ENCODE measurements at places on chromosomes 7 and 10.

GRCh38 chr10:99450624-99451498, 20.4 kb upstream of the GOT1 start:
- no peak for DNase-seq

DNA sequence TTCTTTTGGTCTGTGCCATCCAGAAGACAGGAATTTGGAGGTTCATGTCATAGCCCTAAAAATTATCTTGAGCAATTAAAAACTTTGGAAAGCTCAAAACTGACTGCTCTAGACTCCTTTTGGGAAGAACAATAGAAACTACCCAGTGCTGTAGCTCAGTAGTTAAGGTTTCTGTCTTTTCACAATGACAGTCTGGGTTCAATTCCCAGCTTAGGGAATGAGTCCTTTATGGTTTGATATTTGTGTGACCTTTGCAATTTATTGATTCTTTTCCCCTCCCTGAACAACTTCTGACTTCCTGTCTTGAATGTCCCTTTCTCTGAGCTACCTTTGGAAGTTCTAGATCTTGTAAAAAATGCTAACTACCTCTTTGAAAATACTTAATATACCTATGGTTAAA, 603.3 kb upstream of the IGFBP3 start:
- peak; percentile 41 for DNase-seq

DNA sequence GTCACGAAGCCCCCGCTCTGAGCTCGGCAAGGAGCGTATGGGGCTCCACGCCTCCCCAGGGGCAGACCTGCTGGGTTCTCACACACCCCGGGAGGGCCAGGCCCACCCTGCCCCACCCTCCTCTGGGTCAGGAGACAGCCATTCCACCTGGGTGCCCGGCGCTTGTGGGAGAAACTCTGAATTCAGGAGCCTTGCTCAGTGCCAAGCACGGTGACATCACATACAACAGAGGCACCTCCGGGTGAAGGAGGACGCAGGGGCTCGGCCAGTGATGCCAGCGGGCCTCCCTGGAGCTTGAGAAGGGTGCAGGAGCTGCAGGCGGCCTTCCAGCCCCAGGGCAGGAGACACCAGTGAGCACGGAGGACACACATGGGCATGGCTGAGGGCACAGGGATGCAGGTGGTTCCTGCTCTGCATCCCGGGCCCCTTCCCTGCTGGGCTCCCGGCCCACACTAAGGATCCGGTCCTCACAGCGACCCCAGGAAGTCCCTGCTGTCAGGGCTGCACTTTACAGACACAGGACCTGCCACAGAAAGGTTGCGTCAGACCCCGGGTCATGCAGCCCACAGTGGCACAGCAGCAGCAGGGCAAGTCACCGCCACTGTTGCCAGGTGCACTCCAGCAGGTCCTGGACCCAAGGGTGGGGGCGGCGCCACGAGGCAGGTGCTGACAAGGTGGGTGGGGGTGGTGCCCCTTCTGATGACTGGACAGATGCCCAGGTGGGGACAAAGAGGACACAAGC, 108.0 kb downstream of the MAD1L1 start:
- DNase-seq, result no peak

DNA sequence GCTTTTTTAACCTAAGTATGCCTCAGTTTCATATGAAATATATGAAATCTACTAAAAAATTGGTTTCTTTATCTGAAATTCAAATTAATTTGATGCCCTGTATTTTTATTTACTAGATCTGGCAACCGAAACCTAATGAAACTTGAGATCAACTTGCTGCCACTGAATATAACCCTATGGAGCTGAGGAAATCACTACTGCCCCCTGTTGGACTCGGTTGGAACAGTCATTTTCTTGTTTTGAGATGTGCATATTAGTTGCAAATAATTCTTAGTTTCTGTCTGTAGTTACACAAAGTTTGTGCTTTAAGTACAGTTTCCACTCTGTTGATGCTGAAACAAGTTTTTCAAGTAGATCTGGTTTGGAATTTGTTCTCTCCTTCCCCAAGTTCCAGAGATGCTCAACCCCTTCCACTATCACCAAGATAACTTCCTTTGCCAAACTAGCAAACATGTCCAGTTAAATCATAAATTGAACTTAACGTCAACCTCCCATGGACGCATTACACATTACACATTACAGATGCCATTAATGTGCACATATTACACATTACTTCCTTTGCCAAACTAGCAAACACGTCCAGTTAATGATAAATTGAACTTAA, 22.2 kb upstream of the EXOC4 start:
- DNase-seq, result peak; percentile 76

DNA sequence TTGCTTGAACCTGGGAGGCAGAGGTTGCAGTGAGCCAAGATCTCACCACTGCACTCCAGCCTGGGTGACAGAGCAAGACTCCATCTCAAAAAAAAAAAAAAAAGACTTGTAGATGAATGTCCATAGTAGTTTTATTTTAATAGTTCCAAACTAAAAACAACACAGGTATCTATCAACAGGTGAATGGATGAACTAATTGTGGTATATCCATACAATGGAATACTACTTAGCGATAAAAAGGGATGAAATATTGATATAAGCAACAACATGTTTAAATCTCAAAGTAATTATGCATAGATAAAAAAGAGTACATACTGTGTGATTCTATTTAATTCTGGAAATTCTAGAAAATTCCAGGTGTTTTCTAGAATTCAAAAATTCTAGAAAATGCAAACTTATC, 37.5 kb upstream of the MRPS16 start:
- no peak for DNase-seq

GRCh38 chr10:528173-529165, 161.0 kb downstream of the DIP2C start:
- DNase-seq, result no peak

DNA sequence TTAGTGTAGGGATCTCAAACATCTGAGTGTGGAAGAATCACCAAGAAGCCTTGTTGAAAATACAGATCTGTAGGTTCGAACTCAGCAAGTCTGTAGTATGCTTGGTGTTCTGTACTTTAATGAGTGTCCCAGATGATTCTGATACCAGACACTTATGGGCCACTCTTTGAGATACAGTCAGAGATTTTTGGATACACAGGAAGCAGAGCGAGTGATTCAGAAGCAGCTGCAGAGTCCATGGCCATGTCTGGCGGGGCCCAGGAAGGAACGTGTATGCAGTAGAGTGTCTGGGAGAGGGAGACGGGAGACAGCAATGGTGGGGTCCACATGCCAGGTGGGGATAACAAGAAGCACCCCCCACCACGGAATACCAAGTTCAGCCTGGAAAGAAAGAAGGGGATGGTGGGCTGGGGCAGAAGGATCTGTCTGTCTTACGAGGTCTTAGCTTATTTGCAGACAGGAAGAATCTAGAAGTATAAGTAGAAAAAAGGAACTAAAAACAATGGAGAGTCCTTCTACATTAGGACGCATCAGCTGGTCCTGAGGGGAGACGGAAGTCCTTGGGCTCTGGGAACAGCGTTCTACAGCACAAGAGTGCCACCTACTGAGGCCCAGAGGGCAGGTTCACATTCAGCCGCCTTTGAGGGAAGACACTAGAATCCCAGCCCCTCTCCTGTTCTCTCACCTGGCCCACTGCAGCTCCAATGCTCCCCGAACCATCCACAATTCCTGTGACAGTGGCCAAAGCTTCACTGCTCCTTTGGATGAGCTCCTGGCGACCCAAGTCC, 55.4 kb downstream of the SLC37A3 start:
- DNase-seq, result peak; percentile 40

GRCh38 chr7:604001-604883, 84.6 kb upstream of the PDGFA start:
- DNase-seq, result peak; percentile 92

DNA sequence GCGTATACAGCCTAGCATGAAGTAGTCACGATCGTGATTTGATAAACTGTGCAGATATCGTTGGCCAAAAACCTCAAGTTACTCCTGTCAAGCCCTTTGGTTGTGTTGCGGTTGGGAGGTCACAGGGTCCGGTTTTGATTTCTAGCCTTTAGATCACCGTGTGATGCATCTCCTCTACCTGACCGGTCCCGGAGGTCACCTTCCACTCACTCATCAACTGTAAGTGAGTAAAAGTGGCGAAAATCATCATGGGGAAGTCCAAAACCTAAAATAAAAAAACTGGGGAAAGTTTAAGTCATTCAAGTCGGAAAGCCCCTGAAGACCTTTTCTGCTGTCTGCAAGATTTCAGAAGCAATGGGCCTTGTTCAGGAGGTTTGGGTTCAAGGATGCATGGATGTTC, 62.8 kb downstream of the ADARB2 start:
- no peak for DNase-seq

DNA sequence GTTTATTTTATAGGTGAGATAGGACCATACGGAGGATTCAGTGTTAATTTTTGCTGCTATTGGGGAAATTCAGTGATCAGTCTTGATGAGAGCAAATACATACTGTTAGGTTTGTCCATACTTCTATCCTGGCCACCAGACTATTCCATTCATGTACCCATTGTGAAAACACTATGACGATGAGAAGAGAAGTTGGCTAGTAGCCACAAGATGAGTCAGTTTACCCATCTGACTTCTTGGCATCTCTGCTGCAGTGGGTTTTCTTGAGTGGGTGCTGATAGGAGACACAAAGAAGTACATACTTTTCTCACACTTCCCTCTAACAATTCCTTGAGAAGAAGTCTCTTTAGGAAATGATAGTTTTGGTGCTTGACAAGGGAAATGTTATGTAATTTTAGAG, 133.1 kb downstream of the TFPI2 start:
- peak; percentile 57 for DNase-seq

GRCh38 chr10:110151971-110152370, 55.4 kb upstream of the MXI1 start:
- no peak for DNase-seq

DNA sequence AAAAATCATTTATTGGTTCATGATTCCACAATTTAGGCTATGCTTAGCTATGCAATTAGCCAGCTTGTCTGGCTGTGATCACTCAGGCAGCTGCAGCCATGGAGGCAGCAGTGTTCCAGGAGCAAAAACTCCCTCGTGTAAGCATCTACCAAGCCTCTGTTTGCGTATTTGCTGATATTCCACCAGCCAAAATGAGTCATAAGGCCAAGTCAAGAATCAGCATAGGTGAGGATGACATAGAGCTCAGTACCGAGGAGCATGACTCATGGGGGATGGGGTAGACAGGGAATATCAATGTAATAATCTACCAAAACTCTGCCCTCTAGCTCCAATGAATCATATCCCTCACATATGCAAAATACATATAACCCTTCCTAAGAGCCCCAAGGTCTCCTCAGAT, 63.3 kb downstream of the IMMP2L start:
- peak; percentile 86 for DNase-seq

DNA sequence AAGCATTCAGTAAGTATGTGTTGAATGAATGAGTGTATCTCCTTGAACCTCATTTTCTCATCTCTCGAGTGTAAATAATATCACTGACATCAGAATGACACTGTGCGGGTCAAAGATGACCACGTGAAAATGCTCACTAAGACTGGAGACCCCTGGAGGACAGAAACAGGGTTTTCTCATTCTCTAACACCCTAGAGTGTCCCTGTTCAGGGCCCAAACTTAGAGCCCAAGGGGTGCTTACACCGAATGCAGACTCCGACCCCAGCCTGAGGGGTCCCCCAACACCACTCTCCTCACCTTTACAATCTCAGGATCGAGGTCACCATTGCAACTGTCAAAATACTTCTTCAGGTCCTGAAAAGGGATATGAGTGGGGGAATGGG, 1.4 kb downstream of the CDK5 start:
- no peak for DNase-seq

- no peak for DNase-seq
These were observed 58.4 kb upstream of the TM9SF3 start for GRCh38 chr10:96645191-96645721.

- DNase-seq, result peak; percentile 1
These were observed 97.0 kb downstream of the PCLO start for GRCh38 chr7:83065714-83066113.

All from cardiac fibroblast (primary cell).